ENCODE measurements at places on chromosomes 4 and X. TPM values are rescaled to one million over a fixed set of nuclear protein-coding genes. Genes with fewer than 3 reads are reported as not detected.

- DNase-seq, result no peak
These were observed 29.7 kb downstream of the EGF start for GRCh38 chr4:109942292-109942926.

USP17L26 gene
- total RNA-seq, result not detected

TLR7 gene
- total RNA-seq, result 1.5 TPM

NKX3-2 gene
- not detected for total RNA-seq

GRCh38 chr4:87697272-87697671 lies 47.2 kb downstream of the DMP1 start:
- DNase-seq, result no peak

DNA sequence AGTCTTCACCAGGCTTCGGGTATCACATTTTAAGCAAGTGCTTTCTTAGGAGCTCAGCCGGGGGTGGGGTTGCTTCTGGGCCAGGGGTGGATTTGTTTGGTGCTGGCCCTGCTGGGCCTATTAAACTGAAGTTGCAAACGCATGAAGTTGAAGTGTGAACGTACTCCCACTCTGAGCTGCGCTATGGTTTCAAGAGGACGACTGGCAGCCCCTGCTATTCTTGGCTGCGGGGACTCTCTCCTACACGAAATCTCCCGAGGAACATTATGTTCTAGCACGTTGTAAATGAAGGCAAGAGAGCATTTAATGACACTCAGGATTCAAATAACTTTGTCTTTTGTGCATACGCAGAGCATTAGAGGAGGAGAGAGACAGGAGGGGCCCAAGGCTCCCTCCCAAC lies 401.3 kb upstream of the BOD1L1 start:
- DNase-seq, result no peak

FDCSP gene
- total RNA-seq, result not detected

DNA sequence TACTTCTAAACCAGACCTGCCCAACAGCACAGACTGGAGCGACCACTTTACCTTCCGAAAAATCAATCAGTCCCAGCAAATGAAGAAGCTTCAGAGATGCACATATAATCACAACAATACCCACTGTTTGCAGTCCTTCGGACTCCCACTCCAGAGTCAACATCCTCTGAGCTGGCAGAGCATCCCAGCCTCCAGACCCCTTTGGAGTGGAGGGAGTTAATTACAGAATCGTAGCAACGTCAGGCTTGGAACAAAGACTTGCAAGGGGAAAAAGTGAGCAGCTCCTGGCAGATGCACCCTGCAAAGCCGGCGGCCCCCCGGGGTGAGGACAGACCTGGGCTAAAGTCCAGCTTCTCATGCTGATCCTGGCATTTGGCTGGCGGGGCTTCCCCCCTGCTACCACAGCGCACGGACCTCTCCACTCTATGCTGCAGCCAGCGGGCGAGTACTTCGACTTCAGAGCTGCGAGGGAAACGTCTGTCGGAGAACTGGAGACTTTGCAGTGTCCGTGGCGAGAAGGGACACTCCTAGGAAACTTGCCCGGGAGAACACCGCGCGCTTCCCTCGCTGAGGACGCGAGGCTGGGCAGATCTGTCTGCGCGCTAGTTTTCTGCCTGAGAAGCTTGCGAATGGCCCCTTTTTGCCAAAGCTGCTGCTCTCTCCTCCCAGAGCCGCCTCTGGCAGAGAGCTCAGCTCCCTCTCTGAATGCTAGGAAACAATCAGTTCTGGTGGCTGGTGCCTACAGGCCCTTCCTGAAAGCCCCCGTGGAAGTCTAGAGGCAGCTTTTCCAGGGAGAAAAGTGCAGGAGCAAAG lies 283.7 kb downstream of the PACRGL start:
- DNase-seq, result peak; percentile 67

DNA sequence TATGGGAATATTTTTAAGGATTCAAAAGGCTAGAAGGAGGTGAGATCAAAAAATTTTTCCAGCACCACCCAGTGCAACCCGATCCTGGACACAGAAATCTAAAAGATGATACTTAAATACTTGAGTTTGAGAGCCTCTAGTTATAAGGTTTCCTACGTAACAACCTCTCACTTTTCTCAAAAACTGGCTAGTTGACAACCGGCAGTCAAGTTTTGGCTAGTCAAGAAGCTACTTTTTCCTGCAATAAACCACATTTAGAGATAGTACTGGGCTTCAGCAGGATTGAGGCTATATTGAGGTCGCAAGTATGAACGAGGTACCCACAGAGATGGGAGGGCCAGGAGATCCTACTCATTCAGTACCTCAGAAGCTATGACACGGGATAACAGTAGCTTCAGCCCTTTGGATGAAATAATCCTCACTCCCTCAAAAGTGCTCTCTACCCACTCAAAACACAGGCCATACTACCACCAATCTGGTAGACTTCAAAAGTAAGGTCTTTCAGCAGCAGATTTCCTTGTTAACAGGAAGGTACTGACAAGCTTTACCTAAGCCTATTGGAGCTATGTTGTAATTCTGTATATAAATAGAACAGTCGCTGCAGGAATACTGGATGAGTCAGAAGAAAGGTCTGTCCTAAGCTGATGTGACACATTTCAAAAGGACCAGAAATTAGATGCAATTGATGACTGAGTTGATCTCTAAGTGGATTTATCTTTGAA lies 1.5 kb upstream of the TSPAN5 start:
- DNase-seq, result no peak

Measured in upper lobe of left lung (tissue), 6 donors.